ENCODE measurements at places on chromosomes 7 and 10.

DNA sequence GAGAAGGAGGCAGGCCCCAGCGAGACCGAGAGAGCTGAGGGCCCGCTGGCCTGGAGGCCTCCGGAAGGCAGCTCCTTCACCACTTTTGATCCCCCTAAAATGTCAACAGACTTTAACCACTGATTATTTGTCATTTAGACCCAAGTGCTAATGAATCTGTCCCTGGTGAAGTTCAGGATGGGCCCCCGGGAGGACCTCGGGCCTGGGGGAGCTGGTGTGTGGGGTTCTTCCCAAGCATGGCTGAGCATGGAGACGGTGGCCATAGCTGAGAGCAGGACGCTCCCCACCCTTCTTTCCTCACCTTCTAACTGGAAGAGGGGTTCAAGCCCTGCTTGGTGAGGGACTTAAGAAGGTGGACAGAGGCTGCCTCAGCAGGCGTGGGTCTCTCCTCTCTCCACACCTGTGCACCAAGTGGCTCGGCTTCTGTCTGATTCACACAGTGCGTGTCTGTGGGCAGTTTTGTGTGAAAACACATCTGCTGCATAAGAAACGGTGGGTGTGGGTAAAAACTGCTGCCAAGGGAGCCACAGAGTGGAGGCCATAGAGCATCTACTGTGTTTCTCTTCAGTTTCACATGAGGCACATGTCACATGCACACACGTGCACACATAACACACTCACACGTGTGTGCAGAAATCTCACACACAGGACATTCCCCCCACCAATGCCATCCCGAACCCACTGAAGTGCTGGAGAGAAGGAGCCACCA is 53.5 kb upstream of the VIPR2 start:
- DNase-seq = no peak

DNA sequence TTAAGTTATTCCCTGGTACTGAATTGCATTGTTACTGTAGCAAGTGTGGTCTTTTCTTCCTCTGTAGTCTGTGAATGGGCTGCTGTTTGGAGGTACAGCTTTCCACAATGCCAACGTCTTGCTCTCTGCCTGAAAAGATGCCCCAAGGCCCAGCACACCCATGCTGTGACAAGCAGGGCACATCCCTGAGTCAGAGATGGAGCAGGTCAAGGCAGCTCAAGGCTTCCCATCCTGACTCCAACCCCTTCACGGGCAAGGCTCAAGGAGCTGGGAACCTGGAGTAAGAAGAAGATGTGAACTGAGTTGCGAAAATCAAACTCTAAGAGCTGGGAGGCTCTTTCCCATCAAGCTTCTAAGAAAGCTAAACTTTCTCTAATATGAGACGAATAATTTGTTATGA is 27.2 kb downstream of the SVIL start:
- DNase-seq = no peak

GRCh38 chr7:16135658-16136057 is 285.7 kb downstream of the CRPPA start:
- DNase-seq = no peak

GRCh38 chr10:73881221-73881919 is 7.0 kb upstream of the CAMK2G start:
- no peak for DNase-seq

DNA sequence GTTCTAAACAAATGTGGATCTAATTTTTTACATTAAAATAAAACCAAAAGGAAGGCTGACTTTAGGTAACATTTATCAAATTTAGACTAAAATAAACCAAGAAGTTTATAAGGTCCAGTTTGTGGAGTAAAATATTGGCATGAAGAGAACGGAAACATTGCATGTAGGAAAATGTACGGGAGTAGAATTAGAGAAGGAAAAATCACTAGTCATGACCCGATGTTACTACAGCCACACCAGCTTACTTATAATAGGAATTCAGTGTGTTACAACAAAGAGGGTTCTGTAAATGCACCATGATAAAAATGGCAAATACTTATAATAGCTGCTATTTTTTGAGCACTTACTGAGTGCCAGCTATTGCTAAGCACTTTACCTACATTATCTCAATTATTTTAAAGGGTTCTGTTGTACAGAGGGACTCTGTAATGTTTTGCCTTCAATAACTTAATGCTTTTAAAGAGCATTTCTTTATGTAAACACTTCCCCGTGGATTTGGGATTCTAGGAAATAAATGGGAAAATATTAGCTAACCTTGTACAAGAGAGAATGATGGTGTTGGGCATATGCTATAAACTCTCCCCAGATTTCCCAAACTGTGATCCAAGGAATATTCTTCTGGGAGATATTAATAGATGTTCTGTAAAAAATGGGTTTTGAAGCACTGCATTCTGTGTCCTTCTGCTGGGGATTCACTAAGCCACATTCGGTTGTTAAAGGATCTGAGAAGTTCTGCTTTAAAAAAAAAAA is 296.7 kb downstream of the BBS9 start:
- no peak for DNase-seq

GRCh38 chr7:156589808-156590207 is 50.8 kb upstream of the RNF32 start:
- no peak for DNase-seq

DNA sequence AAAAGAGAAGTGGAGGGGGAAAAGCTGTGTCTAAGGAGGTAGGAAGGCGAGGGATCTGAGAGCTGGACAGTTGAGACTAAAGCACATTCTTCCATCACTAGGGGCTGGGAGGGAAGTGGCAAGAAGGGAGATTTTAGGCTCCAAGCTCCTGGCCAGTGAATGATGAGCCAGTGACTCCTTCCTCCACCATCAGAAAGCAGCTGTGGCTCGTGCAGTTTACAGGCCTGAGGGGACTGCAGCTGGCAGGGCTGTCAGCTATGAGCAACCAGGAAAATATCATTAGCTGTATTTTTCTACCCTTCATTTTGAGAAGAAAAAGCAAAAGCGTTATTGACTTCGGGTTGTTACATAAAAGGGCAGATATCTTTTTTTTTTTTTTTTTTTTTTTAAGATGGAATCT is 60.7 kb downstream of the GPAM start:
- DNase-seq = no peak

DNA sequence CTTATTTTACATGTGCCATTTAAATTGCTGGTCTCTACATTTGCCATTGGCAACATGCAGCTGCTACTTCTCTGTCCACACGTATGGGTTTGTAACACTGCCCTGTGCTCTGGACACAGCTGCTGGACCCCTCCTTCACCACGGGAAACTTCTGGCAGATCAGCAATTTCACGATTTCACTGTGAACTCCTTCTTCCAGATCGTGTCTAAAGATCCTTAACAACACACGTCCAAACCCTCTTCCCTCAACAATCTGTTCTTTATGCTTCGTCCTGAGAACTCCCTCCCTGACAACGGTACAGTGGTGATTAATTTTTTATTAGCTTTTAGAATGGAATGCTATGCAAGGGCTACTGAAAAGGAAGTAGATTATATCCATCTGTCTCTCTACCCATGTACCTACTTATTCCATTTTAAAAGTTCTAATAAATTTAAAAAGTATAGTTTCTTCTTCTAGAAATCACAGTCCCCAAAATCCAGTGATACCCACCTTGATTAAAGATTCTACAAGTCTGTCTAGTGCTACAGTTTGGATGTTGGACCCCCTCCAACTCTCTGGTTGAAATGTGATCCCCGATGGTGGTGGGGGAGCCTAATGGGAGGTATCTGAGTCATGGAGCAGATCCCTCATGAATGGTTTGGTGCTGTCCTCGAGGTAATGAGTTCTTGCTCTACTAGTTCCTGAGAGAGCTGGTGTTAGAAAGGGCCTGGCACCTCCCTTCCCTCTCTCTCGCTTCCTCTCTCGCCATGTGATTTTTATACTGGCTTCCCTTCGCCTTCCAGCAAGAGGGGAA is 81.0 kb downstream of the KIAA1549 start:
- no peak for DNase-seq
